ENCODE measurements at places on chromosomes 12 and 14. TPM values are rescaled to one million over a fixed set of nuclear protein-coding genes. Genes with fewer than 3 reads are reported as not detected.

TPPP2 gene
- not detected for total RNA-seq

TEX22 gene
- total RNA-seq: 0.36 TPM

SDS gene
- not detected for total RNA-seq

CLEC9A gene
- not detected for total RNA-seq

PRH2 gene
- total RNA-seq: not detected

IFI27 gene
- 282 TPM for total RNA-seq

MTA1 gene
- 55.7 TPM for total RNA-seq

TRAF3 gene
- total RNA-seq: 14.8 TPM

POTEG gene
- total RNA-seq: not detected

CAPZA3 gene
- not detected for total RNA-seq

CACNA2D4 gene
- 1.3 TPM for total RNA-seq

TMEM106C gene
- 79.3 TPM for total RNA-seq

CEP83 gene
- total RNA-seq: 16.3 TPM
